Stimulated activated naive CD4-positive, alpha-beta T cell (primary cell): ENCODE measurements at places on chromosomes 5 and 9.

DNA sequence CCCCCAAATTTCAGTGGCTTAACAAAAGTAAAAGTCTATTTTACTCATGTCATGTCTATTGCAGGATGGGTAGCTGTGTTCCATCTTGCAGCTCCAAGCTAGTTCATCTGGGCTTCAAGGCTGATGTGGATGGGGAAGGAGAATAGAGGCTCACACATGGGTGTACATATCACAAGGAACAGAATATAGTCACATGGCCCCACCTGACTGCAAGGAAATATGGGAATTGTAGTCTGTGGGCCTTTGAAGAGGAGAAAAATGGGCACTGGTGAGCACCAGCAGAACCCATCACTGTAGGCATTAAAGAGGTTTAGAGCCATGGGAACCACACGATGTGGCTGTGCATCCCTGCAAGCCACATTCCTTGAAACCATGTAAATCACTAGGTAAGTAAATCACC lies 17.9 kb upstream of the TRIO start:
- no peak for DNase-seq

- no peak for DNase-seq
Observed at GRCh38 chr9:115777610-115778009, 376.0 kb upstream of the PAPPA start.

GRCh38 chr9:88013035-88013434 lies 38.7 kb upstream of the CDK20 start:
- DNase-seq = no peak

DNA sequence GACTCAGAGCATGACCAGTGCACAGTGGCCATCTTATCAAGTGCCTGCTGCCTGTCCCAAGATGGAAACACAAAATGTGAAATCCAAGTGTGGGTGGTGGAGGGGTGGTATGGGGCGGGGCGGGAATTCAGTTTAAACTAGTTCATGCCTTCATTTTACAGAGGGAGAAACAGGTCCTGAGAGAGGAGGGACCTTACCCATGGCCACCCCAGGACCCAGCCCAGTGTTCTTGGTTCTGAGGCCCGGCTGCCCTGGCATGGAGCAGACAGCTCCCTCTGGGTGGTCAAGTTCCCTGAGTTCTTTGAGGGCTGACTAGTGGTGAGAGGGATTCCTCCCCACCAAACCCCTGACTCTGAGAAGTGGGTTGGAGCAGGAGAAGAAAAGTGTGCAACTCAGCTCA lies 20.8 kb downstream of the KCNIP1 start:
- no peak for DNase-seq

DNA sequence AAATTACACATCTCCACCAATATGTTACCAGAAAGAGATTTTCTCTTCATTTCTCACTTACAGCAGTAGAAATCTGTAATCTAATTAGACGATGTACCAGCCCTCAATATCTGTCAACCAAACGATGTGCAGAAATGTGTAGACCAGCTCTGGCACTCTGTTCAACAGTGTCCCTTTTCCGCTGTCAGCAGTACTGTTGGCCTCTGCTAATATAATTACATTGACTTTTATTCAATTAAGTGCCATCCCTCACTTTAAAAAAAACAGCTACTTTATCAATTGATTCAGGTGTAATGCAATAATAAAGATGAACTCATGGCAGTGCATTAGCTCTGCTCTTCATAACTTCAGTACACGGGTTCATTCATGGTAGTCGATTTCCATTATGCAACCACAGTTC lies 448.4 kb downstream of the BNC2 start:
- DNase-seq = no peak

GRCh38 chr9:1031951-1032601 lies 18.1 kb upstream of the DMRT2 start:
- DNase-seq = no peak
